GM04503 (cell line): ENCODE measurements at places on chromosomes 3 and 15.
A peak's percentile ranks its signal among the peaks of the same experiment; 100 is the strongest.

DNA sequence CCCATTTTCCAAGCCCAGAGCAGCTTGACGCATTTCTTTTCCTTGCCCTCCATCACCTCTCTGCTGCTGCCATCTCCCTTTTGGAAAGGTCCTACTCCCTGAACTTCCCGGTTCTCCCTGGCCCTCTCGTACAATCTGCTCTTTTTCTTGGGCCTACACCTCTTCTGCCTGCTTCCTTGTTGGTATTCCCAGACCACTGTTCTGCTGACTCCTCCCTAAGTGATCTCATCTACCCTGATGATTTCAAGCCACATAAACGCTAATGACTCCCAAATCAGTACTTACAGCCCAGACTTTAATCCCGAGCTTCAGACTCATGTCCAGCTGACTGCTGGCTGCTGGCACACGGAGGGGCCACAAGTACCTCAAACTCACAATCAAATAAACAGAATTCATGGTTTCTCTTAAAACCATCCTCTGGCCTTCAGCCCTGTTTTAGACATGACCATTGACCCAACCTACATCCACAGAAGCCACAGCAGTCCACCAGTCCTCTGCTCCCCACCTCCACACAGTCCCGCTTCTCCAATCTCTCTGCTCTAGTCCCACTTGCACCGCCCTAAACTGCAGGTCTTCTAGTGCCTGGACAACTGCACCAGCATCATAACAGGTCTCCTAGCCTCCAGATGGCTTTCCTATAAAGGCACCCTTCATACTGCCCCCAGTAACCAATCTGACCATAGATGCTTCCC, 57.6 kb downstream of the AAGAB start:
- DNase-seq: peak; percentile 77

DNA sequence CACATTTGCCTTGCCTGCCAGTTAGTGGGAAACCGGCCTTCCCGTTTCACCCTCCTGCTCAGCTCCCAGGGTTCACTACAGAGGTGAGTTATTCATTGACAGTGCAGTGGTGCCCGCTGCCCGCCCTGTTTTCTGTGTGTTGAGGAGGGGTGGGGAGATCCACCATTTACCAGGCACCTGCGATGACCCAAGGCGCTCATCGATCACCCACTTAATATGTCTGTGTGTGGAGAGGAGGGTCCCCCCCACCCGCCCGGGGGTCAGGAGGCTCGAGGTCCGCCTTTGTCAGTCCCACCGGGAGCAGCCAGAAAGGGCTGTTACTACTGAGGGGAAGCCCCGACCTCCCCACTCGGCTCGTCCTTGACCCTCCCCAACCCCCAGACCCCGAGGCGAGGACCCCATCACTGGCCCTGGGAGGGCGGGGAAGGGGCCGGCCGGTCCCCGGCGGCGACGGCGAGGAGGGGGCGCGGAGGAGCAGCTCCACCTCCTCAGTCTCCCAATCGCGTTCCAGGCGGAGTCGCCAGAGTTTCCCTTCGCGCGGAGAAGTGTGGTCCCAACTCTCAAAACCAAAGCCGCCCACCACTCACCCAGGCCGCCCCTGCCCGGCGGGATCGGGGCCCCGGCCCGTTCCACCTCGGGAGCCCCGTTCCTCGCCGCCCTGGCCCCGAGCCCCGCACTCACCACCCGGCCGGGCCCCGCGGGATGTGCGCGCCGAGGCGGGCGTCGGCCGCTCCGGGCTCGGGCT, 1.1 kb downstream of the PLXNB1 start:
- no peak for DNase-seq

GRCh38 chr15:98123297-98123696, 162.8 kb downstream of the ARRDC4 start:
- no peak for DNase-seq

GRCh38 chr3:151852074-151852811, 21.2 kb upstream of the SUCNR1 start:
- no peak for DNase-seq

DNA sequence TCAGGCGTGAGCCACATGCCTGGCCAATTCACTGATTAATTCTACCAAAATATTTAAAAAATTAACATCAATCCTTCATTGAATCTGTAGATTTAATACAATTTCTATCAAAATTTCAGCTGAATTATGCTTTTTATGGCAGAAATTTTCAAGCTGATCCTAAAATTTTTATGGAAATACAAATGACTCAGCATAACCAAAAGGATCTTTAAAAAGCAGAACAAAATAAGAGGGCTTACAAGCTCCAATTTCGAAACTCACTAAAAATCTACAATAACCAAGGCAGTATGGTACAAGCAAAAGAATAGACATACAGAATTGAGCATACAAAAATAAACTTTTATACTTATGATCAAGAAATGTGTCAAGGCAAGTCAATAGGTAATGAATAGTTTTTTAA, 180.4 kb upstream of the CTNNB1 start:
- DNase-seq: no peak

- DNase-seq: no peak
Measured at GRCh38 chr3:148958696-148959095, 32.6 kb upstream of the GYG1 start.

- DNase-seq: no peak
Measured at GRCh38 chr3:158658889-158659288, 13.6 kb downstream of the LXN start.

GRCh38 chr15:41901431-41901830, 7.6 kb upstream of the SPTBN5 start:
- no peak for DNase-seq

GRCh38 chr3:67011414-67012131, 13.5 kb downstream of the KBTBD8 start:
- DNase-seq: no peak

GRCh38 chr3:41216993-41217392, 17.7 kb downstream of the CTNNB1 start:
- no peak for DNase-seq

DNA sequence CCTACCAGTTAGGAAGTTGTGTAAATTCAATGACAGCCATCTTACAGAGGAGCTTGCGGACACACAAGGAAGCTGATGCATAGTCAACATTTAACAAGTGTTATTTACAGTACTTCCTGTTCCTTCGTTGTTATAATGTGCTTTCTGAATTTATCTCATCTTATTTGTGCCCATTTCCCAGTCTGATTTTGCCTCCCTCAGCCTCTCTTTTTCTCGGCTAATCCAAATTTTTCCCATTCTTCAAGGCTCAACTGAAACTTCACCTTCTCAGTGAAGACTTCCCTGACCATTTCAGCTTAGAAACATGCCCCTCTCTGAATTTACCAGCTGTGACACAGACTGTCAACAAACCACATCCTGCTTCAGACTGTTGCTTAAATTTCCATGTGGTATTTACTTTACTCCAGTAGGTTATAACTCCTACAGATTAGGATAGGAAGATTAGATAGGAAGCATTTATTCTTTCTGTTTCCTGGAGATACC, 55.7 kb upstream of the CP start:
- DNase-seq: no peak

DNA sequence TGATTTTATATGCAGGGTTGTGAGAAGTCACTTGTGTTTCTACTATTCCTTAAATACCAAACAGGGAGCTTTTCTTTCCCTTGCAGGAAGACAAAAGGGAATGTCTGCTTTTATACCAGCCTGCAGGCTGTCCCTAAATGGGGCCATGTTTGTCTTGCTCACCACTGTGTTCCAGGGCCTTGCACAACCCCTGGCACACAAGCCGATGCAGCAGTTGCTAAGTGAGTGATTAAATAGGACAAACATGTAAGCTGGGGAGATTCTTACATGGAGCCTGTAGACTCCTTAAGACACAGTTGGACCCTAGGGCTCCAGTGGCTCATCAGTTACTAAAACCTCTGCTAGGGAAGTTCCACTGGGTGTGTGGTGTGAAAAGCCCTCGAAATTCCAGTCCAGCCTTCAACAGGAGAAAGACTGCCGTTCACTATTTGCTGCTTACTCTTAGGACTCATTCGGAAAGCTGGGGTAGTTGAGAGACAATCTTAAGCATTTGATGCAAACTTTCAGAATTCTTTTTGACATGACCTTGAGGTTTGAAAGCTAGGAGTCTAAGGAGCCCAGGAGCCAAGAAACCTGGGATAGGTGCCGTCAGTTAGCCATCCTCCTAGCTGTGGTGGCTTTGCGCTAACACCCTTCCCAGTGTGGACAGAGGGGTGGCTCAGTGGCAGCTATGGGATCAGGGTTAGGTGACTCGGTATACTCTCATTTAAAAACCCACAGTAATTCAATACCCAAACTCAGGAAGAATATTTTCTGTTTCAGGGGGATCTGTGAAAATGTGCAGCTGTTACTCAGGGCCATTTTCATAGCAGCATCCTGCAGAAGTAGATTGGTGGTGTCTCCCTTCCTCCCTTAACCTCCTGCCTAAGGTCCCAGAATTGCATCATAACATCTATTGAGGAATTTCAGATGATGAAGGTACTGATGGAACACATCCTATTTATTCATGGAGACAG, 39.1 kb downstream of the SYNM start:
- peak; percentile 61 for DNase-seq

DNA sequence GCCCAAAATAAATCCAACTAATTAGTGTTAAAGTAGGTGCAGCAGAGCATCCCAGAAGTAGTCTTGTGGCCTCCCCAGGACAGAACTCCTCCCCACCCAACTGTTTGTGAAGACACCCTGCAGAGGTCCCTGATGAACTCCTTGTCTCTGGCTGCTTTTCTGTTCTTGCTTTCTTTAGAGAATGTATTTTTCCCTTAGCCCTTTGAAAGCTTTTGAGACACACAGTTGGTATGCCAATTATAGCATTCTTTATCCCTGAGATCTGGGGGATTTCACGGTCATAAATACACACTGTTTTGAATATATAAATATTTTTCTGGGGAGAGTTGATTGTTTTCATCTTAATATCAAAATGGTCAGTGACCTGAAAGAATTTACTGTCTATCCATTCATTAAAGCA, 9.8 kb downstream of the TFG start:
- peak; percentile 27 for DNase-seq

DNA sequence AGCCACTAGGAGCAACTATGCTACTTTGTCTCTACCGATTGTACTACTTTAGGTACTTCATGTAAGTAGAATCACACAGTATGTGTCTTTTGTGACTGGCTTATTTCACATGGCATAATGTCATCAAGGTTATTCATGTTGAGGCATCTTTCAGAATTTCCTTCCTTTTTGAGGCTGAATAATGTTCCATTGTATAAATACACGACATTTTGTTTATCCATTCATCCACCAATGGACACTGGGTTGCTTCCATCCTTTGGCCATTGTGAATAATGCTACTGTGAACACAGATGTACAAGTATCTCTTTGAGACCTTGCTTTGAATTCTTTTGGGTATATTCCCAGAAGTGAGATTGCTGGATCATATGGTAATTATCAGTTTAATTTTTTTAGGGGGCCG, 29.2 kb downstream of the MYO5A start:
- DNase-seq: no peak

DNA sequence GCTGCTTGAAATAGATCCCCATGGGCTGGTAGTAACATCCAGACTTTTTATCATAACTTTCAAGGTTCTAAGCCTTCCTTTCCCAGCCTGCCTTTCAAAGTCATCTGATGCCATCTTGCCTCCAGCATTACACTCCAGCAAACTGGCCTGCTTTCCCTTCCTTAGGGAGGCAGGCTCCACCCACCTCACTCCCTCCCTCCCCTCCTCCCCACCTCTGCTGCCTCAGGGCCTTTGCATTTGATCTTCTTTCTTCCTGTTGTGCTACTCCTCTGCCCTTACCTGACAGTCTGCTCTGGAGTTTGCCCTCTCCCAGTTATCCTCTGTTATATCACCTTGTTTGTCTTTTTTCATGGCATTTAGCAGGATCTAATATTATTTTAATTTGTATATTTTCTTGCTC, 319.5 kb downstream of the KCNH8 start:
- no peak for DNase-seq

- no peak for DNase-seq
Measured at GRCh38 chr3:178003756-178004155, 532.5 kb upstream of the KCNMB2 start.

- DNase-seq: no peak
Measured at GRCh38 chr3:40379674-40380306, 7.2 kb upstream of the ENTPD3 start.

DNA sequence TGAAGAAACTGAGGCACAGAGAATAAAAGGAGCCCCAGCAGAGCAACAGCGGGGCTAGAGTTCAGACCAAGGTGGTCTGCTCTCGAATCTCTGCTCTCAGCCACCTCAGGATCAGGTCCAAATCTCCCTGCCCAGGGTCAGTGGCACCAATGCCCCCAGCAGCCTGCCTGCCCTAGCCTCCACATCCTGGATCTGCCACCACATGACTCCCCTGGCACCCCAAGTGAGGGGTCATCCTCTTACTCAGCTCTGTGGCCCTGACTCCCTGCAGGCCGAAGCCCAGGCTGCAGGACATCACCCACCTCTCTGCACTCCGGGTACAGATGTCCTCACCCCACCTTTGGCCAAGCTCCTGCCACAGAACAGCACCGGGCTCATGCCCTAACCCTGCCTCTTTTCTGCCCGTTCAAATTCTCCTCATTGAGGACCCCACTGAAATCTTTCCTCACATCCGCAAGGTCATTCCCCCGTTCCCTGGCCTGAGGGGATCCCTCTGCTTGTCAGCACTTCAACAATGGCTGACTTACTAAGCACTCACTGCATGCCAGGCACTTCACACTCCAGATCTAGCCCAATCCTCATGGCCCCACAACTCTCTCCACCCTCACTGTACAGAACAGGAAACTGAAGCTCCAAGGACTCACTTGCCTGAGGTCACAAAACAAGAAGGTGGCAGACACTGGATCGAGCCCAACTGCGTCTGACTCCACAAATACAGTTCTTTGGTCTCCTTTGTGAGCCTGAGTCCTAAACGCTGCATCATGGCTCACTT, 4.3 kb downstream of the PPIB start:
- DNase-seq: no peak
